SK-N-DZ (cell line): ENCODE measurements at places on chromosomes 11 and 22.
A peak's percentile ranks its signal among the peaks of the same experiment; 100 is the strongest.

- DNase-seq, result no peak
Observed at GRCh38 chr11:129972611-129973010, 30.0 kb downstream of the PRDM10 start.

DNA sequence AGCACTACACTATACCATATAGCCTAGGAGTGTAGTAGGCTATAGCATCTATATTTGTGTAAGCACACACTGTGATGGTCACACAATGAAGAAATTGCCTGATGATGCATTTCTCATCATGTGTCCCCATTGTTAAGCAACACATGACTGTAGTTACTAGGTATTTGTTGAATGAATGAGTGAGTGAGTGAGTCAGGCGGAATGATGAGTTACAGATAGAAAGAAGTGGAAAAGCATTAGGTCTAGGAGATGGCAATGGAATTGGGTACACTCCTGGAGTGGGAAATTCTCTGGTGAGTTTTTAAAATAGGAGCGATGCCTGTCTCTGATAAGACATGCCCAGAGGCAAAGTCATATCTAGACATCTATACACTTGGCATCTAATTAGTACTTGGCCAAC lies 160.5 kb upstream of the TBCEL start:
- no peak for DNase-seq

DNA sequence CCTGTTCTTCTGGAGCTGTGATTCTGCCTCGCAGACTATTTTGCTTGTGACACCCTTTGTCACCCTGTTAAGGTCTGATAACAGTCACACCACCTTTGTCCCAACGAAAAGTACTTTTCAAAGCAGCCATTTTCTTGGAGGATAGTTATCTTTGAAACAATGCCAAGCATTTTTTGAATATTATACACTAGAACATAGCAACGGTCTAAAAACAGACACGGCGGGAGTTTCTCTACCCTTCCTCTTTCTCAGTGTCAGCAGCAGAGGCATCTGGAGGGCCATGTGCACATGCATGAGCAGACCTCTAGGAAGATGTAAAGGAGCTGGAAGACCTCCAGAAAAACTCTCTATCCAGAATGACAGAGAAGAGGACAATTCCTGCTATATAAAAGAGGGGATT lies 86.5 kb downstream of the TRPC6 start:
- DNase-seq, result no peak

- no peak for DNase-seq
Observed at GRCh38 chr11:69510471-69511357, 29.3 kb downstream of the LINC01488 start.

DNA sequence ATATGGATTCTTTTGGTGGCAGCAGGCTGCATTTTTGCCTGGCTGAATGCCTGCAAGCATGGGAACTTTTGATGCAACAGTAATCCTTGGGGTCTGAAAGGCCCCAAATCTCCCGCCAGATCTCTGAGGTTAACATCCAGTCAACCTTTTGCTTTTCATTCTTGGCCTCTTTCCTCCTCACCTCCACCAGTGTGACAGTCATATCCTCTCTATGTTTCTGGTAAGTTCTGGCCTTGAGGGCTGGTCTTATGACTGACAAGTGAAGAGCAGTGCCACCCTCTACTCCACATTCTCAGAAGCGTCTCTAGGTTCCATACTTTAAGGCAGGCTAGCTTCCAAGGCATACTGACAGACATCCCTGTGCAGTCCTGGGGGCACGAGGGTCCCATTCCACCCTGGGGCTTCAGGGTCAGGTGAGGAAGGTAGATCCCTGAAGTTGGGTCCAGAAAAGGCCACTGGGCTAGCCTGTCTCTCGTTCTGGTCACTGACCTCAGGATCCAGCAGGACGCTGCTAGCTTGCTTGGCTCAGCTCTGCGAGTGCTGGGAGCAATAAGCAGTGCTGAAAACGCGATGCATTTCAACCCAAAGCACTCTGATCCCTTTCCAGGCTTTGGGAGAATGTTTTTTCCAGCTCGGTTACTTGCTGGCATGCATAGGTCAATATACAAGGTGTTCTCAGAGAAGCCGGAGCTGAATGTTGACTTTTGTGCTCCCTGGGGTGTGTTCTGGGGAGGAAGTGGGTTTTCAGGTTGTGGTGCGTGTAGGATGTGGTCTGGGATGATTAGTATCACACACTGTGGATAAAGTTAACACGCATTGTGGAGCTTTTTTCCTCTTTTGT lies 75.2 kb downstream of the PTPRJ start:
- no peak for DNase-seq

DNA sequence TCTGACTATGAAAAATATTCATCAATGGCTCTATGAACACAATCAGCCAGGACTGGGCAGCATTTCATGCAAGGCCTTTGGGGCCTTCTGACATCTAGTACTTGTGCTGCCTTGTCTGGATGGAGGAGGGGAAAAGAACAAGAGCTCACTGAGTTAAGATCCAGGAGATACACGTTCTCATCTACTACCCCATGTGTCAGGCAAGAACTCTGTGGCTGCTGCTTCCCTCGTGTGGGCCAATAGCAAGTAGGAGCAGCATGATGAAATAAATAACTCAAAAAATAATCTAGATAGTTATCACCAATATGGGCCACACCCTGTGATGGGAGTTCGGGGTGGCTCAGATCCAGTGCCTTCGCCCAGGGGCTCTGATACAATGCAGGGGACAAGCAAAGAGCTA lies 7.3 kb downstream of the KCNE3 start:
- DNase-seq, result no peak

DNA sequence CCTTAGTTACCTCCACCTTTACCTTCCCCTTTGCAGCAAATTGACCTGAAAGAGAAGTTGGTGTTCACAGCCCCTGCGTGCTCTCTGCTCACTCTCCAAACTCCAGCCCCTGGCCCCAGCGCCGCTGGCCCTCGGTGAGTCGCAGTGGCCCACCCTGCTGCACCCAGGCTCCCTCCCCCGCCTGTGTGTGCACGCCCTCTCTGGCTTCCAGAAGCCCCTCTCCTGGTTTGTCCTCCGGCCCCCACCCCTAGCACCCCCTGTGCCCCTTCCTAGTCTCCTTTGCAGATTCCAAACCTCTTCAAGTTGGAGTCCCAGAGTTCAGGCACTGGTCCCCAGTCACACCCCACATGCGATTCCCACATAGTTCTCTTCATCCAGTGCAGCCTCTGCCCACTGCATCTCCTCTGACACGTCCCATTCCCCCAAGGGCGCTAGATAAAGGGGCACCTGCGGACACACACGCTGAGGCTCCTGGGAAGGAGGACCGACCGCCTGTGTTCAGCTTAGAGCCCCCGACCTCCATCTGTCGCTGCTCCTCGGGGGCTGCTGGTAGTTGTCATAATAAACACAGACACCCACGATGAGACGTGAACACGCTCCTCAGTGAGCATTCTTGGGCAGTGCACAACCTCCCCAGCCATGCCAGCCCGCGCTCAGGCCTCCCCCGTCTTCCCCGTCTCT lies 1.5 kb upstream of the PHRF1 start:
- DNase-seq, result no peak

DNA sequence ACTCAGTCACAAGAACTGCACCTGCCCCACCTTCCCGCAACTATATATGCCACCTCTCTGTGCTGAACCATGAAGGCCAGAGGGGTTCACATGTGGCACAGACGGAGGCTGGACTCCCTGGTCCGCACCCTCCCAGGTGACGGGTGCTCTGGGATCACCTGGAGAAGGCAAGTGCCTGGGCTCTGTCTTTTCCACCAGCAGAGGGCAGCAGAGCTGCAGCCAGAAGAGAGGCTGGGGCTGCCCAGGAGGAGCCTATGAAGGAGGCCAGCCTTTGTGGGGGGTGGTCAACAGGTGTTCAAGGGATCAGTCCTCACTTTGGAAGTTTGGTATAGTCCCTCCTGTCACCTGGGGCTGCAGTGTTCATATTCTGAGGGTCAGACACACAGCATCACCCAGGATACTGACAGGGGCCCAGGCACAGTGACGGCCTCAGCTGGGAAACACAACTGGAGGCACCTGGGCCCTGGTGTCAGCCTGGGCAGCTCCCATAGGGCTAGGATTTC lies 39.2 kb upstream of the IGLL5 start:
- DNase-seq, result peak; percentile 52

DNA sequence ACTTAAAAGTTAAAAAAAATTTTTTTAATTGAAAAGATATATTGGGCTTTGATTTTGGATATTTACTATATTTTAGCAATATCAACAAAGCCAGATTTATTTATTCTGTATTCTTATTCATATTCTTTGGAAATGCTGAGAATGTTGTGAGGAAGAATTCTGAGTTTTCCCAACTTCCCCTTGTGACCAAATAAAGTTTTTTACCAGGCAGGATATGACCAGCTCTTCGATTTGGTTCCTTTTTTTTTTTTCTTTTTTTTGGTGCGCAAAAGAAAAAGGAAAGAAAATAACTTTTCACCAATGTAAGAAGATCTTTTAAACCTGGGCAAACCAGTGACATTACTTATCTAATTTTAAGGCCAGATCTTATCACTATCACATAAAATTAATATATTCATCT lies 12.9 kb downstream of the TCP11L1 start:
- DNase-seq, result no peak

GRCh38 chr11:9708544-9708943 lies 44.7 kb downstream of the SWAP70 start:
- DNase-seq, result no peak

DNA sequence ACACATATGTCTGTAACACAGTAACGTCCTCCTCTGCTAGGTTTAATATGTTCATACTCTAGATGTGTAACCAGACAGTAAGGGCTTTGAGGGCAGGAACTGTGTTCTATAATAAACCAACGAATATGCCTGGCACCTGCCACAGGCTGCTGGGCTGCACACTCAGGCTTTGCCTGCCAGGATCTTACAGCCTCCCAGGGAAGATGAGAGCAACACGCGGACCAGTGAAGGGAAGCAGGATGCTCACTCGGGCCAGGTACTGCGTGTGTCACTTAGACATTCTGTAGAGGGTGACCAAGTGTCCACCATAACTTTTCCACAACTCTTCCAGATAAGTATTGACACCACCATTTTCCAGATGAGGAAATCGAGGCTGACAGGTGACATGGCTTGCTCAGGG lies 21.7 kb upstream of the BAIAP2L2 start:
- no peak for DNase-seq

DNA sequence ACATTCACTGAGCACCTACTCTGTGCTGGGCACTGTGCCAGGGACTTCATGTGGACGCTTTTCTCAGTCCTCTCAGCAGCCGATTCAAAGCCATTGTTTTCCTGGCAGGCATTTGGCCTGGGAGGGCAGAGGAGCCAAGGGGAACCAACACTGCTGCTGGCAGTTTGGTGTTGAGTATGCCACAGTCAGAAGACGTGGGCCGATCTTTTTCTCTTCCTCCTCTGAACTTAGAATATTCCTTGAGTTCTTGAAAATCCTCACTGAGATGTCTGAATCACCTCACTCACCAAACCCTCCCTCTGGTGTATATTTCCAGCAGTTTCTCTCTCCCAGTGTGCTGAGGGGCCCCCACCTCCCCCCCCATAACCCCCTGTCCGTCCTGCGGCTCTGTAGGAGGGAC lies 114.5 kb upstream of the CRYBB3 start:
- DNase-seq, result no peak

- DNase-seq, result no peak
Observed at GRCh38 chr22:41885116-41885515, 29.8 kb downstream of the SHISA8 start.
